ENCODE measurements at places on chromosomes 4 and X.

- no peak for DNase-seq
Observed at GRCh38 chr4:110614173-110614963, 8.5 kb downstream of the PITX2 start.

DNA sequence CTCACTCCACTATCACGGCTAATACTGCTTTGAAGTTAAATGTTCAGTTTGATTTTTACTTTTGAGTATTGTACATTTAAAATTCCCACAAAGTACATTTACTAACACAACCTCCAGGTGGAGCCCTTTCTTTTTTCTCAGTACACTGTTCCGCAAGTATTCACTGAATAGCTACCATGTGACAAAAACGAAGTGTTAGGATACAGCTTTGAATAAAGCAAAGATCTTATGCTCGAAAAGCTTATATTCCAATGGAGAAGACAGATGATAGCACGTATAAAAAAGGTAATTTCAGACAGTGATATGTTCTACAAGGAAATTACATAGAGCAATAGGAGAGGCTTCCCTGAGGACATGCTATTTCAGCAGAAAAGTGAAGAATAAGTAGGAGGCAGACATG lies 60.7 kb upstream of the ABCG2 start:
- peak; percentile 73 for DNase-seq

GRCh38 chrX:19723427-19723826 lies 164.0 kb downstream of the SH3KBP1 start:
- DNase-seq = no peak

- peak; percentile 3 for DNase-seq
Observed at GRCh38 chr4:119268466-119268865, 53.5 kb downstream of the FABP2 start.

DNA sequence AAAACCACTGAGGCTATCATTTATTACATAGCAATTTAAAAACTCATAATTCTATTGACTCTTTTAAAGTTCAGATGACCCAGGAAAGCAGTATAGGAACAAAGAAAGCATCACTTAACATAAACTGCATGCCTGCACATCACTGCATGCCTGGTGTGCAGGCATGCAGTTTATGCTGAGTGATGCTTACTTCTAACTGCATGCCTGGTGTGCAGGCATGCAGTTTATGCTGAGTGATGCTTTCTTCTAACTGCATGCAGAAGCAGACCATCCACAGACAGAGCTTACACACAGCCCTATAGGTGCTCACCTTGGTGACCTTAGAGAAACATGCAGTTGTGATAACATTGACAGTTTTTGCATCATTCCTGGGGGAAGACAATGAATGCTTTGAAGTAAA lies 17.0 kb downstream of the SDAD1 start:
- no peak for DNase-seq

- peak; percentile 74 for DNase-seq
Observed at GRCh38 chr4:141307241-141307689, 86.6 kb downstream of the ZNF330 start.

- no peak for DNase-seq
Observed at GRCh38 chr4:141356321-141356962, 135.7 kb downstream of the ZNF330 start.

GRCh38 chrX:130636277-130636676 lies 234.5 kb downstream of the RBMX2 start:
- peak; percentile 14 for DNase-seq

GRCh38 chrX:24920769-24921168 lies 95.0 kb downstream of the ARX start:
- no peak for DNase-seq

GRCh38 chr4:43243433-43244116 lies 351.1 kb downstream of the GRXCR1 start:
- no peak for DNase-seq

GRCh38 chrX:45852884-45853283 lies 652.2 kb upstream of the DIPK2B start:
- peak; percentile 21 for DNase-seq

GRCh38 chr4:14924076-14924811 lies 78.0 kb upstream of the CPEB2 start:
- no peak for DNase-seq

DNA sequence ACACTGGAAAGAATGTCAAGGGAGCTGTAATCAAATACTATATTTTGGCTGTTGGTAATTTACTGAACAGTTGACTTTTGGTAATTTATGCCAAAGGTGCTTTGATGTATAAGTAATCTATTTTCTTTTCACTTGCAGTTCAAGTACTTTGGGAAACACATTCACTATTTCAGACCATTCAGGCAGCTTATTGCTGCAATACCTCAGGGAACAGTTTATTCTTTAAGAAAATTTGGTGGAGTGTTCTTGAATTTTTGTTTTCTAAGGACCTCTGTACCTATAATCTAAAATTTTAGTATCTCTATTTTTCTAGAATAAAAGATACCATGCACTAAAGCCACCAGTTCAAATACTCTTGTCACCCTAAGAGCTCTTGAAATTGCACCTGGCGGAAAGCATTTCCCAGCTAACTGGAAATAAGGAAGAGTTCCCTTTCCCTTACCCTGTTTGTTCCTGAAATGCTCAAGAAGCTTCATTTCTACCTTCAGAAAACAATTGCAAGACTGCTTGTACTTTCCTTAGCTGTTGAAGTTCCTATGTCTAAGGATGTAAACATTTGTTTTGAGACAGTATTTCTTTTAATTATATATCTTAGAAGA lies 633.5 kb upstream of the FAT1 start:
- no peak for DNase-seq

DNA sequence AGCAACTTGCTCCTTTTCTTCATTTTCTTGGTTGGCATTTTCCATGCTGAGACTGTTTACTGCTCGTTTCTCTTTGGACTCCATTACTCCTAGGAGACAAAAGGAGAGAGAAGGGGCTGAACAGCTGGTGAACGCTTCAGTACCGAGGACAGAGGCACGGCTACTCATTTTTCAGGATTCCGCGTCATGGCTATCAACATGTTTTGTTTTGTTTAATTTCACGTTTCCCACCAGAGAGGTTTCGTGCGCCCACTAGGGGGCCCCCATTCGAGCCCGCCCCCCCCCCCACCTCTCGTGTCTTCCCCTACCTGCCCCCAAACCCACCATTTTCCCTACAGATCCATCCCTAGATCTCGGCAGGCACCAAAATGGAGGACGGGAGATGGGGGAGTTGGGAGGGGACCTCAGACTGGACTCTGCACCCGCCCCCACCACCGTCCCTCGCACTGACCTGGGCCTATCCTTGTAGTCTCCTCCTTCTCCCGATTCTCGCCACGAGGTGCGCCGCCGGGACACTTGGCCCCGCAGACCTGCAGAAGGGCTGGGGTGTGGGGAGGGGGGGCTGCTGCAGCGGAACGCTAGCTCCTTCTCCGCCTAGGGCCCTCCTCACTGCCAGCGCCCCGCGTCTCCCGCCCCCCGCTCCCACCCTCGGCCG lies 653 bp downstream of the BEX1 start:
- DNase-seq = peak; percentile 34

DNA sequence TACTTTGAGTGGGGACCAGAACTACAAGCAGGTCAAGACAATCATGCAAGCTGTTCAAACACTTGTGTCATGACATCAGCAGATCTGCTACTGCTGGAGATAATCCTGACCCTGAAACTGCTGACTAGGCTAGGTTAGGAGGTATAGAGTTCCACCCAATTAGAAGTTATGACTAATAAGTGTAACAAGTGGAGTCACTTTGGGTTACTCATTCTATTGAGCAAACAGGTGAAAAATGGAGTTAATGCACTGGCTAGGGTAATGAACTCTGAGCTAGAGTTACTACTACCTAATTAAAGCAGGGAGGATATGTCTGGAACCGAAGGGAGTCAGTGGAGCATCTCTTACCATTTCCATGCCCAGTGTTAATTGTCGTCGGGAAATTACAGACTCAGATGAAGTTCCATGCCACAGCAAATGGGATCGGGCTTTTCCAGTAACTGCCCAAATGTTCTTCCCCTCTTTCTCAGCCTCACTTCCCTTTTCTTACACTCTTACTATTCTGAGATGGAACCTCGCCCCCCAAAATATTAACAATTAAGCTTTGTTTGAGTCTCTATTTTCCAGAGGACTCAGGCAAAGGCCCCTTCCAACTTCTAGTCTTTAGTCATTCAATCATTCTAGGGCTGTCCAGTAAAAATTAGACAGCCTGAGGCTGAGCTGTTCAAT lies 19.8 kb upstream of the MANBA start:
- DNase-seq = no peak

DNA sequence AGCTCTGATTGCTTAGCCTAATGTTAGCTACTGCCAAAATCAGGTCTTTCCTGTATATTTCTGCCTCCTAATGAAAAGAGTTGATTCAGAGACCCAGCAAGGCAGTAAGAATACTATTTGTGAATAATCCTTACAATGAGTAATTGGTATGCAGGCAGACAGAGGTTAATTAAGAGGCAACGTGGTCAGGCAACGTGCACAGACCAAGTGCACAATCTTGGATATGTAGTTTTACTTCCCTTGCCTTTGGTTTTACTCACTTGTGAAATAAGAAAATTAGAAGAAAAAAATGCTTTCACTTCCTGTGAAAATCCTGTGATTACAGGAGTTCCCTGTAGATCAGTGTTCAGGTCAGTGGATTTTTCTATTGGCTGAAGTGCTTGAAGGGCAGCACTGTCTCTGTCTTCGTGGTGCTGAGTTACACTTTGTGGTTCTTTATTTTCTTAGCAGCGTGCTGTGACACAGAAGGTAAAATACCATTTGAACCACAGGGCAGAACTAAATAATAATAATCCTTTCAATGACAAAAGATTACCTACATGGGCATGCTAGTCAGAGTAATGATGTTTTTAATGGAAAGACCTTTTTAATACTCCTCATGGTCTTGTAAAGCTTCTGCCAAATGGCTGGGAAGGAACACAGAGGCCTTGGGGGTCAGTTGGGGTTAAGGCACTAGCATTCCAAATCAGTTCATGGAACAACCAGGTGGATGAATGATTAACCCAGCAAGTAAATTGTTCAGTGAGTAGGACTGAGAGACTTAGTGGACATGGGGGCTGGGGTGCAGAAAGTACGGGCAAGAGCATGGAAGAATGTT lies 430.9 kb downstream of the MAPK10 start:
- DNase-seq = peak; percentile 53

DNA sequence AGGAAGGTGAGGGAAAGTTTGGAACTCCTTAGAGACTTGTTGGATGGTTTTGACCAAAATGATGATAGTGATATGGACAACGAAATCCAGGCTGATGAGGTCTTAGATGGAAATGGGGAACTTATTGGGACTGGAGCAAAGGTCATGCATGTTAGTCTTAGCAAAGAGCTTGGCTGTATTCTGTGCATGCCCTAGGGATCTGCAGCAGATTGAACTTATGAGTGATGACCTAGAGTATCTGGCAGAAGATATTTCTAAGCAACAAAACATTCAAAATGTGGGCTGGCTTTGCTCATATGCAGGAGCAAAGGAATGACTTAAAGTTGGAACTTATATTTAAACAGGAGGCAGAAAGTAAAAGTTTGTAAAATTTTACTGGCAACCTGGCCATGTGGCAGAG lies 489.3 kb upstream of the DIPK2B start:
- DNase-seq = no peak

GRCh38 chr4:81754169-81754568 lies 282.5 kb upstream of the RASGEF1B start:
- DNase-seq = no peak

GRCh38 chr4:32003548-32003947 lies 1283.4 kb downstream of the PCDH7 start:
- DNase-seq = no peak

GRCh38 chr4:140609548-140610425 lies 41.0 kb upstream of the UCP1 start:
- DNase-seq = peak; percentile 70

DNA sequence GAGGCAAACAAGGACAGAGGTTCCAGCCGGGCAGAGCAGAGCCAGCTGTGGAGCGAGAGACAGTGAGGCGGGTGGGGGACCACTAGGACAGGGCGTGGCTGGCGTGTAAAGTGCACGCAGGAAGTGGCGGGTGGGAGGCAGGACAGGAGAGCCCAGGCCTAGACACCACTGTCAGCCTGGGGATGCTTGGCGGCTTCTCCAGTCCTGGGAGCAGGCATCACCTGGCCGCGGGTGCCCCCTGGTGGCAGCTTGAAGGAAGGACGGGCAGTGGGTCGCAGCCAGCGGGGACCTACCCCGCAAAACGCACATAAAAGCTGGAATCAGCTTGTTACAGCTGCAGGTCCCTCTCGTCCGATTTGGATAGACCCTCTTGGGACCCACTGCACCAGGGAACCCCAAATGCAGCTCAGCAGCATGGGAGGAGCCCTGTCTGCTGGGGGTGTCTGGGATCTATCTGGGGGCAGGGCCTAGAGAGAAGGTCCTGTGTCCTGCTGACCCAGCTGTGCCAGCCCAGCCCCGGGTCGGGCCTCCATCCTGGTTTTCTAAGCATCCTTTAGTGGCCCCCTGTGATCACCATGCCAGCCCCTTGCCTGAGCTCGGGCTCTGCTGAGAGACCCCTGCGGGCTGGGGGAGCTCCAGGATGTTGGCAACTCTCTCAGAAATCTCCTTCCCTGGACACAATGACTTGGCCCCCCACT lies 57.7 kb downstream of the WFS1 start:
- DNase-seq = peak; percentile 75

DNA sequence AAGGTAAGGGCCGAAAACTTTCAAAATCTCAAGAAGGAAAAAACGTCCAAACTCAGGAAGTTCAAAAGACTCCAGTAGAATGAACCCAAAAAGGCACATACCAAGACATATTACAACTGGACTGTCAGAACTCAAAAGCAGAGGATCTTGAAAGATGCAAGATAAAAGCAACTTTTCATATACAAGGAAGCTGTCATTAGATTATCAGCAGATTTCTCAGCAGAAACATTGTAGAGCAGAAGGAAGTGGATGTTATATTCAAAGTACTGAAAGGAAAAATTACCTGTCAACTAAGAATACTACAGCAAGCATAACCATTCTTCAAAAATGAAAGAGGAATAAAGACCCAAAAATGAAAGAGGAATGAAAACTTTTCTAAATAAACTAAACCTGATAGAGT lies 224.9 kb downstream of the FAT4 start:
- DNase-seq = no peak

DNA sequence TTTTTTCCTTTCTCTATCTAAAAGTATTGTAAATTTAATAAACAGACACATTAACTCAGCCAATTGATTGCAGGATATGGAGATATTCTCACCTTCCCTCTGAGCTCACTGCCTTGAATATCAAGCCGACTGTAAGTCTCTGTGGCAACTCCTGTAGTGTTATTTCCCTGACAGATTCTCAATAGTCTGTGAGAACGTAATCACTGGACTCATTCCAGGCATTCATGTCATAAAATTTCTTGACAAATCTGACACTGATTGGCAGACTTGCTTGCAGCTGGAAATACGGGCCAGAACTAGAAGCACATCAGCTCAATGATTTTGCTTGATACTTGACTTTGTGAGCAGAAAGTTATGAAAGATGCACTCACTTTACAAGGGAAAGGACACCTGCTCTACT lies 29.6 kb downstream of the FAM47B start:
- no peak for DNase-seq

All from cardiac fibroblast (primary cell).